Articular chondrocyte of knee joint (primary cell): ENCODE measurements at places on chromosomes 6 and 20. TPM values are rescaled to one million over a fixed set of nuclear protein-coding genes. Genes with fewer than 3 reads are reported as not detected.

SIRPB1 gene
- total RNA-seq = not detected in 2 replicates

DSP gene
- 1.3 and 4.6 TPM in 2 replicates for total RNA-seq

PGC gene
- not detected in 2 replicates for total RNA-seq

IL17F gene
- not detected in 2 replicates for total RNA-seq

OLIG3 gene
- not detected in 2 replicates for total RNA-seq

SYCP2L gene
- 0.13 and 0.43 TPM in 2 replicates for total RNA-seq

MDFI gene
- 4.0 and 7.8 TPM in 2 replicates for total RNA-seq

COL20A1 gene
- not detected in 2 replicates for total RNA-seq

ATXN1 gene
- total RNA-seq = 29.2 and 30.4 TPM in 2 replicates

PRSS16 gene
- total RNA-seq = not detected in 2 replicates

KCNK16 gene
- total RNA-seq = not detected in 2 replicates

MLIP gene
- 0.26 and 0.32 TPM in 2 replicates for total RNA-seq

TNFRSF6B gene
- total RNA-seq = 2.9 and 5.4 TPM in 2 replicates

TRIM26 gene
- total RNA-seq = 33.8 and 35.0 TPM in 2 replicates

C20orf204 gene
- total RNA-seq = 1.2 and 1.4 TPM in 2 replicates

RIPPLY2 gene
- under 0.01 and 0.43 TPM in 2 replicates for total RNA-seq
